ENCODE measurements at places on chromosomes 12 and 14.
A peak's percentile ranks its signal among the peaks of the same experiment; 100 is the strongest.

GRCh38 chr14:80567905-80568536 lies 356.7 kb upstream of the DIO2 start:
- no peak for DNase-seq

DNA sequence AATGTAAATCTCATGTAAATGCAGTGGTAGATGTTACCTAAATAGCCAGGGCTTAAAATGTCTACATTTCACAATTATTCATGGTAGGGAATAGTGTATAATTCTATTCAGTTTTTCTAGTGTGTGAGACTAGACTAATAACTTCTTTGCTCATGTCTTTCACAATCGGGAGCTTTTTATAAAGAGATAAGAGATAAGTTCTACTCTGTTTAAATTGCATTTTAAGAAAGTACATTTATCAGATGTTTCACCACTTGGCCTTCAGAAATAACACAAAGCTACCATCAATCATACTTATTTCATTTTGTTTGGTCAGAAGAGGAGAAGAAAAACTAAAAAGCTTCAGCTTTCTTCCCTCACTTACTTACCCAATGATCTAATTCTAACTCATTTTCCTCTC lies 725.5 kb upstream of the FLRT2 start:
- no peak for DNase-seq

DNA sequence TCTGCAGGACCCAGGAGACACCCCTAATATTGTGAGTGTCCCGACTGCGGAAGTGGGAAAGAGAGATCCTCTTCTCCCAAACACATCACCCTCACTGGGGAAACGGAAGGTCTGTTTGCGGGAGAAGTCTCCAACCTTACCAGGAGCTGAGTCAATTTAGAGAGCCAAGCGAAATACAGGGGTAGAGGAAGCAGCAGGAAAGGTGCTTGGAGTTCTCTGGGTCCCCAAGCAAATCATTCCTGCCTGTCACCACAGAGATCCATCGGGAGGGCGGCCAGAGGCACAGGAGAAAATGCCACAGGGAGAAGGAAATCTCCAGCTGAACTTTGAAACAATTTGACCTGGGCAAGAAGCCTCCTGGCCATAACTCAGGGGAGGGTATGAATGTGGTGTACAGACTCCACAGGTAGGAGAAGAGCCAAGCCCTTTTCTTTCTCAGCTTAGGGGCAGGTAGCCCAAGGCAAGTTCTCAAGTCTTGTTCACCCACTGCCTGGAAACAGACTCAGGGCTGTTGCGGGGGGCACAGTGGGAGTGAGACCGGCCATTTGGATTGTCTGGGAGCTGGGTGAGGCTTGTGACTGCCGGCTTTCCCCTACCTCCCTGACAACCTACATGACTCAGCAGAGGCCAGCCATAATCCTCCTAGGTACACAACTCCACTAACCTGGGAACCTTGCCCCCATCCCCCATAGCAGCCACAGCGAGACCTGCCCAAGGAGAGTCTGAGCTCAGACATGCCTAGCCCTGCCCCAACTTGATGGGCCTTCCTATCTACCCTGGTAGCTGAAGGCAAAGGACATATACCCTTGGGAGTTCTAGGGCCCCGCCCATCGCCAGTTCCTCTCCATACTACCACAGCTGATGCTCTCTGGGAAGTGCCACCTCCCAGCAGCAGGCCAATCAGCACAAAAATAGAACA lies 211.9 kb upstream of the ARHGAP5 start:
- DNase-seq, result no peak

DNA sequence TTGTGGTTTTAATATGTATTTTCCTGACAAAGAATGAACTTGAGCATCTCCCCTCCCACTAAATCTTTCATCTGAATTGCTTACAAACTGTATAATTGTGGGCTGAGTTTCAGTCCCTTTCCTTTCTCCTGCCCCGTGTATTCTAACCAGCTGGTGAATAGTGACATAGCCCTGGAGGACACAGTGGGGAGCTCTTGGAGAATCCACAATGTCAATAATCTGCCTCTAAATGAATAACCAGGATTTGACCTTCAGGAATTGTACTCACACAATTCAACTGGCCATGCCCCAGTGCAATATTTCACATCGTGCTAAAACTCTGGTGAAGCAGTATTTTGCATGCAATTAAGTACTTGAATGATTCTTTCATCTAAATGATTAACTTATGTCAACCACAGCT lies 177.2 kb downstream of the C12orf42 start:
- no peak for DNase-seq

DNA sequence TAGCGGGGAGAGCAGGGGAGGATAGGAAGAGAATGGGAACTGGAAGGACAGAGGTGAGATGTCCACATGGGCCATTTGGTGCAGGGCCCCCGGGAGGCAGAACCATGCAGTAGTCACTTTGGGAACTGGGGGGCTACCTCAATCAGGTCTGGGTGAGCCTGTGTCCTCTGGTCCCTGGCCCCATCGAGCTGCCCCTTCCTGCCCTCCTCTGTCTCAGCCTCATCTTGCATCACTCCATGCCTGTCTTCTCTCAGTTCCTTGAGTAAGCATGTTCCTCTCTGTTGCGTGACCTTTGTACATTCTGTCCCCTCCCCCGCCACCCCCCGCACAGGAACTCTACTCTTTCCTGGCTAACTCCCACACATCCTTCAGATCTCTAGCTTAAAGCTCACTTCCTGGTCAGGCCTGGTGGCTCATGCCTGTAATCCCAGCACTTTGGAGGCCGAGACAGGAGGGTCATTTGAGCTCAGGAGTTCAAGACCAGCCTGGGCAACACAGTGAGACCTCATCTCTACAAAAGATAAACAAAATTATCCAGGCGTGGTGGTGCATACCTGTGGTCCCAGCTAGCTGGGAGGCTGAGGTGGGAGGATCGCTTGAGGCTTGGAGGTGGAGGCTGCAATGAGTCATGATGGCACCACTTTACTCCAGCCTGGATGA lies 23.2 kb downstream of the FOS start:
- peak; percentile 71 for DNase-seq

DNA sequence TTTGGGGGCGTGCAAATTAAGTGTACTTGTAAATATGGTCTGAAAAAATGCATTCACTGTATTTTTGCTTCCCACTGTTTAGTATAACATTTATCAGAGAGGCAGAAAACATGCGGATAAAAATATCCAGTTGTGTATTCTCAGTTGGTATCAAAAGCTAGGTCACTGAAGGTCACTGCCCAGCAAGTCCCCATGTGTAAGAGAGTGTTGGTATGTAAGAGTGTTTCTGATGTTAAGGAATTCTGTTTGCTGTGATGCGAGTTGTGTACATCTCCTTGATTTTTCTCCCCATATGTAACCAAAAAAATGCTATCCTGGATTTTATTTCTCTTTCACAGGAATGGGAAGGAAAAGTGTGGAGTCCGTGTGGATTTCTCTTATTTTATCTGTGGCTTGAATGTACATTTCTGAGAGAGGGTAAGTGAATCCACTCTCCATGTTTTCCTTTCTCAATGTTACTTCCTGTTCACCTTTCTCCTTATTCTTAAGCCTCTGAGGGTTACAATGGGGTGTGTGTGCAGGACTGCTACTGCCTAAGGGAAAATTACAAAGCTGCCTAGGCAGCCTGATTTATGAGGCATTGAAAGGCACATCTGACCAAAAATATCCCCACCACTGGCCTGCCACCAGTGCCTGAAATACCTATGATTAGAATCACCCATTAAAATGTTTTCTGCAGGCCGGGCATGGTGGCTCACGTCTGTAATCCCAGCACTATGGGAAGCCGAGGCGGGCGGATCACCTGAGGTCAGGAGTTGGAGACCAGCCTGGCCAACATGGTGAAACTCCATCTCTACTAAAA lies 97.9 kb upstream of the USP44 start:
- no peak for DNase-seq
